ENCODE measurements at places on chromosomes 12 and 14. TPM values are rescaled to one million over a fixed set of nuclear protein-coding genes. Genes with fewer than 3 reads are reported as not detected.

DNA sequence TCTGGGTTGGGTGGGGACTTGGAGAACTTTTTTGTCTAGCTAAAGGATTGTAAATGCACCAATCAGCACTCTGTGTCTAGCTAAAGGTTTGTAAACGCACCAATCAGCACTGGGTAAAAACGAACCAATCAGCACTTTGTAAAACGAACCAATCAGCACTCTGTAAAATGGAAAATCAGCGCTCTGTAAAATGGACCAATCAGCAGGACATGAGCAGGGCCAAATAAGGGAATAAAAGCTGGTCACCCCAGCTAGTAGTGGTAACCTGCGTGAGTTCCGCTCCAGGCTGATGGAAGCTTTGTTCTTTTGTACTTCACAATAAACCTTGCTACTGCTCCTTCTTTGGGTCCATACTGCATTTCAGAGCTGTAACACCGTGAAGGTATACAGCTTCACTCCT is 1.7 kb upstream of the ACOT2 start:
- DNase-seq, result no peak

- peak; percentile 68 for DNase-seq
Measured at GRCh38 chr14:91246051-91246852, 1.7 kb upstream of the GPR68 start.

GRCh38 chr12:131101703-131102492 is 148.2 kb downstream of the ADGRD1 start:
- DNase-seq, result no peak

GRCh38 chr14:90674716-90675115 is 141.5 kb downstream of the TTC7B start:
- no peak for DNase-seq

GRCh38 chr14:77709412-77709811 is 1.5 kb downstream of the SLIRP start:
- DNase-seq, result no peak

DNA sequence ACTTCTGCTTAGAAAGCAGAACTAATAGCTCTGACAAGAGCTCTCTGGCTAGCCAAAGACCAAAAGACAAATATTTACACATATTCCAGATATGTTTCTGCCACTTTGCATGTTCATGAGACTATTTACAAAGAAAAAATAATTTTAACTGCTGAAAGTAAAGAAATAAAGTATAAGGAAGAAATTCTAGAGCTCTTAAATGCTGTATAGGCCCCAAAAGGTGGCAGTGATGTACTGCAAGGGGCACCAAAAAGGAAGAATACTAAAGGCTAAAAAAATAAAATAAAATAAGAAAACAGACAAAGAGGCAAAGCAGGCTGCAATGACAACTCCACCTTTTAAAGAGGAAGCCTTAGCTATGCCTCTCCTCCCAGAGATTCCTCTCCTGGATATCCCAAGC is 23.0 kb downstream of the KLRK1 start:
- DNase-seq, result no peak

DNA sequence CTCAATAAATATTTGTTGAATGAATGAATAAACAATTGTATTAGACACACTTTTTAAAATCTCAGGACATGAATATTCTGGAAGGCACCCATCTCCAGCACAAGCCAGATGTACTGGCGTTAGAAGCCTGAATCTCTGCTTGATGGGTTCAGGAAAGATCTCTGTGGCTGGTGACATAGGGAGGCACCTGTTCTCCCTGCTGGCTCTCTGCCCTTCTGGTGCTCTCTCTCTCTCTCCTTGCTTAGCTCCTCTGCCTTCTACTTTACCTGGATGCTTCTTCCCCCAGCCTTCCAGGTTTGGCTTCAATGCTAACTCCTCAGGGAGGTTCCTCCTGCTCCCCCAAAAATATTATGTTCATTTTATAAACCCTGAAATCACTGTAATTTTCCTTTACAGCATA is 1.5 kb downstream of the CYP46A1 start:
- DNase-seq, result no peak

DNA sequence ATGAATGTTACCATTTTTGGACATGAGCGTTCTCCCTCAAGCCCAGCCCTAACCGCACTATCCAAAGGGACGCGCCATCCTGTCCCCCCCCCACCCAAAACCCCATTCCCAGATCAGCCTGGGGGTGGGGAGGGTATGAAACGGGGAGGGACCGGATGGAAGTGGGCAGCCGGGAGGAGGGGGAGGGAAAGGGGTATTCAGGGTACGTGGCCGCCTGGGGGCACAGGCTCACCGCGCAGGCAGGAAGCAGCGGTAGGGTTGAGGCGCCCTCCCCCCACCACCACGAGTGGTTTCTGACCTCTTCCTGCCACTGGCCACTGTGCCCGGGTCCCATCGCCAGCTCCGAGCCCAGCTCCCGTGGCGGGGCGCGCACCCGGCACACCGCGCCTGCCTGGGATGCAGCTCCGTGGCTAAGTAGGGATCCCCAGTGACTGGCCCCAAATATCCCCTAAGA is 1.4 kb downstream of the ACTN1 start:
- DNase-seq, result peak; percentile 86

- DNase-seq, result no peak
Measured at GRCh38 chr12:126685636-126686035, 1581.3 kb upstream of the TMEM132C start.

DNA sequence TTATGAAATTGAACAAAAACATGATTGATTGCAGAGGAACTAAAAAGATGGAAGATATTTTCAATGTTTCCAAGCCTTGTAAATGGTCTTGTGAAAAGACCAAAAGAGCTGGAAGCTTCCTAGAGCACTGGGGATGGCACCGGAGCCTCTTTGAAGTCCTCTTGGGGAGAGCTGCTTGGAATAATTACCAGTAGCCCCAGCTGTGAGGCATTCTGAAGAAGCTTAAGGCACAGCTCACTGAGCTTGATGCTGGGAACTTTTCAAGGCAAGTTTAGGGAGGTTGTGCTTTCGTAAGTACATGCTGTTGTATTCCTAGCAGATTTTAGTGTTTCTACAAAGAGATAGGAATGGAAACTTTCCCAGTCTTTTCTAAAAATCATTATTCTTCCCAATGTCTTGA is 13.9 kb downstream of the PDZRN4 start:
- no peak for DNase-seq

- DNase-seq, result no peak
Measured at GRCh38 chr12:5643266-5643665, 211.4 kb downstream of the NTF3 start.

GRCh38 chr12:70576341-70577282 is 60.6 kb downstream of the PTPRB start:
- DNase-seq, result no peak

GRCh38 chr14:43249591-43249990 is 1257.5 kb downstream of the FSCB start:
- DNase-seq, result no peak

- DNase-seq, result no peak
Measured at GRCh38 chr12:26298785-26299621, 103.6 kb downstream of the SSPN start.

DNA sequence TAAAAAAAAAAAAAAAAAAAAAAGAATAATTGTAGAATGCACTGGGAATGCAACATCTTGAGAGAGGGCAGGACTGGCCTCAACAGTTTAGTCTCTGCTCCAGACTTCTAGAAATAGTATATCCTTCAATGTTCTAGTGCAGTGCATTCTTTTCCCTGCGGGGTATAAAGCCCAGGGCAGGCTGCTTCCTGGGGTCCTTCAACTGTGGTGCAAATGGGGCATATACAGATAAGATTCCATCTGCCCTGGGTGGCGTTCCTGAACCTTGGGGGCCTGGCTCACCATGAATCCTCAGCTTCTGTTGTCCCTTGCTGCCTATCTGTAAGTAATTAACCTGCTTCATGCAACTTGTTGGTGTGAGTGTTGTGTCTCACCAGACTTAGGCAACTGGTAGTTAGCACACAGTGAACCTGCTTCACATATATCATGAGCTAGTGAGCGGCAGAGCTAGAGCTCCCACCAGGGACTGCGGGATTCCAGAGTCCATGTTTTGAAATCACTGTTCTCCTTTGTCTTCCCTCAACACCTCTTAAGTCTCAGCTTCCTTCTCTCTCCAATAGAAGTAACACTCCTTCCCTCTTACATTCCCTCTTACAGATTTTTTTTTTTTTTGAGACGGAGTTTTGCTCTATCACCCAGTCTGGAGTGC is 177.6 kb downstream of the SUDS3 start:
- DNase-seq, result no peak

DNA sequence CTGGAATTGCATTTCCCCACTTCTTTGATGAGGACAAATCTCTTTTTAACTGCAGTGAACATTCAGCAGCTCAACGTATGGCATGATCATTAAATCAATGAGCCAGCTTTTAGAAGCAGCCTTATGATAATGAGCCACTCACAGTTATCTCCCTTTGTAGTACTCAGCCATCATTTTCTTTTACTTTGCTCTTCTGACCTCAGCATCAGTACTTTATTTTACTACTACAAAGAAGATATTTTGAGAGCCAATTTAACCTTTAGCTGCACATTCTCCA is 250.0 kb upstream of the CLEC14A start:
- no peak for DNase-seq

GRCh38 chr12:51389302-51389999 is 1.8 kb downstream of the GALNT6 start:
- no peak for DNase-seq

- DNase-seq, result no peak
Measured at GRCh38 chr14:101859958-101860357, 98.4 kb downstream of the PPP2R5C start.

- no peak for DNase-seq
Measured at GRCh38 chr14:105026033-105026785, 5.3 kb upstream of the CDCA4 start.

GRCh38 chr12:41992692-41993215 is 151.9 kb downstream of the GXYLT1 start:
- no peak for DNase-seq

- peak; percentile 37 for DNase-seq
Measured at GRCh38 chr14:37197421-37198272, at the start of gene MIPOL1. Gene MIPOL1 (plus strand): TSS chr14:37197937. CDS start chr14:37247889, 49,952 bp downstream.

DNA sequence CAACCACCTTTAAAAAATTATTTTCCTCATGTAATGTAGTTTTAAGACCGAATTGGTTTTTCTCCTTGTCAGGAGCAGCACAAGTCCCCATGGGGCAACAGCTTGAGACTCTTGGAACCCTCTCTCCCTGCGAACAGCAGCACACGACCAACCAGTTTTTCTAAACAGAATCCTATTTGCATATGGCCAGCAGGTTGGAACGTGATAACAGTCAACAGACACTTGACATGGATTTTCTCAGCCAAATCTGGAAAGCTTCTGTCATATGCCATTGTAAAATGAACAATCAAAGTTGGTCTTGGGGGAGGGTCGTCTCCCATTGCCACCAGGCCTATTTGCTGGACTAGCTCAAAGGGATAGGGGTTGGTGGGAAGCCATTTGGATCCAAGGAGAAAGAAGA is 1915.0 kb upstream of the FLRT2 start:
- no peak for DNase-seq

GRCh38 chr14:36807727-36808126 is 146.1 kb downstream of the PAX9 start:
- DNase-seq, result no peak

- no peak for DNase-seq
Measured at GRCh38 chr14:38357557-38357956, 101.7 kb upstream of the CLEC14A start.

DNA sequence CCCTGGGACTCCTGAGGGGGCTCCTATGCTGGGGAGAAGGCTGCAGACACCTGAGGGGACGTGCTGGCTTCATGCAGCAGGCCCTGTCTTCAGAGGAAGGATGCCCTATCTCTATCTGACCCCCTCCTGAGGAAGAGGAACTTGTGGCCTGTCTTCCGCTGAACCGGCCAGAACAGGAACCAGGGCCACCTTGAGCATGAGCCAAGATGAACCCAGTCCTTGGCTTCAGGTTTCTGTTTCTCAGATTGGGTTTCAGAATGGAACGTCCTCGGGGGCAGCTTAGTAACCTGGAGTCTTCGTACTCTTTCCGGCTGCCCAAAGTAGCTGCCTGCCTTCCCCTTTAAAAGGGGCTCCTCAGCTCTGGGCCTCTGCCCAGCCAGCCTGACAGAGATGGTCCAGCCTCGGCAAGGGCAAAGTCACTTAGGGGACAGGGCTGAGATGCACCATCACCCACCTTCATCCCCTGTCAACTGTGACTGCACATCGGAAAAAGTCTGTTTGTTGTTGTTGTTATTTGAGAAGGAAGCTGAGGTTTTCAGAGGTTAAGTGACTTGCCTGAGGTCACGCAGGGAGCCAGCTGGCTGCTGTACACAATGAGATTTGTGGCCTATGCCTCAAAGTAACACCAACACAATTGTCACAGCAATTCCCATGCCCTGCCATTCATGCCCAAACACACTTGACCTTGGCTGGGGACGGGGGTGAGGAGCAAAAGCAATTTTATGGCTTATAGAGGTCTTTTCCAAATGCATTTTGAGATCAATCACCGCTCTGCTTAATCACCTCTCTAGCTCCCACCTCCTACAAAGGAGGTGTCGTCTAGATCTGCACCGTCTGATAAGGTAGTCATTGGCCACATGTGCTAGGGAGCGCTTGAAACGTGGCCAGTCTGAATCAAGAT is 13.4 kb downstream of the ASB2 start:
- DNase-seq, result peak; percentile 71

DNA sequence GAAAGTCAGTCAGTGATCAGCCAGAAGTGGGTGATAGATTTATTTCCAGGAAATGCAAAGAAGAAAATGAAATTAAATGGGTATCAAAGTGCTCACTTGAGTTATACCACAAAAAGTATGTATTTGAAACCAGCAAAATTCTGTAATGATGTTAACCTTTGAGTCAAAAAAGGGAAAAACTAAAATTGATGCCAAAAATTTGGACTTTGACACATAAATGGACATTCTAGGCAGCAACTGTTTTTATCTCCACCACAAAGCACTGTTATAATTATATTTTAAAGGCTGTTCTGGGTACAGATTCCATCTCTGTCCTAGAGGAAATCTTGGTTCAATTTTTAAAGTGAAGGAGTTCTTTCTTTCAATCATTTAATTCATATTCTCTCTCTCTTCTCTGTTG is 31.7 kb upstream of the KCNJ8 start:
- DNase-seq, result no peak

- DNase-seq, result no peak
Measured at GRCh38 chr12:124676714-124677462, 109.5 kb upstream of the NCOR2 start.

GRCh38 chr14:93546642-93547041 is 115.9 kb downstream of the UNC79 start:
- DNase-seq, result no peak

GRCh38 chr14:56118611-56119181 is 485 bp downstream of the PELI2 start:
- peak; percentile 61 for DNase-seq

- DNase-seq, result no peak
Measured at GRCh38 chr12:54840244-54840865, 14.0 kb upstream of the MUCL1 start.

GRCh38 chr14:55317542-55318306 is 46.5 kb downstream of the FBXO34 start:
- DNase-seq, result no peak

GRCh38 chr12:15270591-15270990 is 49.4 kb upstream of the RERG start:
- no peak for DNase-seq

Gene RNU4-1
- total RNA-seq, result 1,307 TPM

Gene KRT73
- 0.60 TPM for total RNA-seq

Gene LRP1-AS
- not detected for total RNA-seq

Gene SLC17A8
- total RNA-seq, result not detected

Gene FGFR1OP2
- total RNA-seq, result 102 TPM

Gene KCNH3
- total RNA-seq, result 5.4 TPM

Gene CLEC6A
- total RNA-seq, result not detected

Gene B4GALNT3
- total RNA-seq, result 4.3 TPM

Gene EML5
- total RNA-seq, result 2.2 TPM

Gene TPPP2
- not detected for total RNA-seq

Gene TMEM132D
- total RNA-seq, result not detected

Gene IGFBP6
- total RNA-seq, result 2.0 TPM

Gene KIF5A
- total RNA-seq, result 1.6 TPM

Gene TRIM9
- total RNA-seq, result 1.7 TPM
